ENCODE measurements at places on chromosomes 5 and 9.

DNA sequence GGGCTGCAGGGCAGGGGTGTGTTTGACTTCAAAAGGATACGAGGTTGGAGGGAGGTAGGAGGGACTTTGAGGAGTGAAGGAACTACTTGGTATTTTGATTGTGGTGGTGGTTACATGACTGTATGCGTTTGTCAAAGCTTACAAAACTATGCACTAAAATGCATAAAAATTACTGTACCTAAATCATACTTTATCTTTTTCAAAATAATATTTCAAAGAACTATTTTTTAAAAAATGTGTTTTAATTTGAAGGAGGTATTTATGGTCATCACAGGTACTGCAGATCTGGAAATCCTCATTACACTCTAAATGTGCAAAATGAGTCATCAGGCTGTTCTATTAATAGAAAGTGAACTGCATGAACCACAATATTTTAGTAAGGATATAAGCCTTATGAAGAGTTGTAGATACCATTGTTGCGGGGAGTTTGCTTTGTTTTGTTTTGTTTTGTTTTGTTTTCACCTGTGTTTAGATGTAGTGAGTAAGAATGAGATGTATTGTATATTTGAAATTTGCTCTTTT lies 116.9 kb downstream of the ARRDC3 start:
- ATAC-seq, result peak; percentile 71

DNA sequence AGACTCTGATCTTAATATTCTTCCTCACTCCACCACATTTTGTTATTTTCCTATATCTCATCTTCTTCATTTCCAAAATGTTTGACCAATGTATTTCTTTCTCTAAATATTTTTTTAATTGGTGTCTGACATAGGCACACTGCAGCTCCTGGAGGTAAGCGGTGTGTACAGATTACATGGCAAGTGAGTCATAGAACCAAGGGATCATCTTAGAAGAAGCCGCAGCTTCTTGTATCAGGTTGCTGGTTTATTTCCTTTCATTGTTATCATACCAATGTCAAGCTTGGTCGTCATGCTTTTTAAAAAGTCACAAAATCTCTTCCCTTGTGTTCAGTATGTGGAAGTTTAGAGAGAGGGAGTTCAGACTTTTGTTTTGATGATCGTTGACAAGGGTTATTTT lies 526.1 kb upstream of the CDH18 start:
- no peak for ATAC-seq

DNA sequence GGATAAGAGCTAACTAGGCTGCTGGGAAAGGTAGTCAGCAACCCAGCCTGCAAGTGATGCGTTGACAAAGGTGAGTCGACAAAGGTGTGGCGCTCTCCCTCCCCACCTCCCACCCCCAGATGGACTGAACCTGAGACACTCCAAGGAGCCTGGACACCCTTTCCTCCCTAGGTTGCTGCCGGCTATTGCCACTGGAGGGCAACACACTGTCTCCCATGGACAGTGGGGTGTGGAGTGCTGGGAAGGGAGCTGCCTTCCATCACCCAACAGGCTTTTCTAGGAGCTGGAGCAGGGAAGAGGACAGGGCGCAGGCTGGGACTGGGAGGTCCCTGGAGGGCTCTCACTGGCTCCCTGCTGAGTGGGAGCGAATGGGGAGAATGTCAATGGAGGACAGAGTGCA lies 75.4 kb upstream of the ARAP3 start:
- no peak for ATAC-seq

DNA sequence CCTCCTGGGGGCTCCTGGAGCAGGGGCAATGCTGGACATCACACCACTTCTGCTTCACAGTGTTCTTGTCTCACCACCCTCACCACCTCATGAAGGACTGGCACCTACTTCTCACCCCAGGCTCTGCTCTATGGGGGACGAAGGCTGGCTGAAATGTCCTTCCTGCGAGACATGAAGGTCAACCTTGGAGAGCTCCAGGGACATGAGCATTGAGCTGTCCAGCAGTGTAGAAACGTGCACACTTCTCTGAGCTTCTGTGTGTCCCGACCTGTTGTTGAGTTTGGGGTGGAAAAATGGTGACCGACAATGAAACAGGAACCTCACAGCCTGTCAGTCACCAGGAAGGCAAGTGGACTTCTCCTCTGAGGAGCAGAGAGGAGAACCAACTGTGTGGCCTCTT lies 68.6 kb upstream of the ADAMTS16 start:
- no peak for ATAC-seq

DNA sequence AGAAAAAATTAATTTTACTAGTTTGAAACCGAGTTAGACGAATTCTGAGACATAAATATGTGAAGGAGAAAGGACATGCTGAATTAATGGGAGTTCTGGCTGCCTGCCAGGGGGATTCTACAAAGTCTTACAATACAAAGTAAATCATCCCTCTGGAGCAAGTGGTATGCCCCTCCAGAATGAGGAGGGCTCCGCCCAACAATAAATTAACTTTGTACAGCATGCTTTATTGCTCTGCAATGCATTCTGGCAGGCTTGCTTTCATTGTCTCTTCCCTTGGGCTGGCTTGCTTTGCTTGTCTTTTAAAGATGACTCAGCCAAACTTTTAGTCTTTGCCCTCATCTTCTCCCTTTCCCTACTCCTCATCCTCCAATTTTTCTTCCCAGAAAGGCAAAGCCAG lies 11.7 kb upstream of the PCDHB1 start:
- ATAC-seq, result no peak

GRCh38 chr9:105026451-105026850 lies 98.5 kb upstream of the ABCA1 start:
- ATAC-seq, result no peak

DNA sequence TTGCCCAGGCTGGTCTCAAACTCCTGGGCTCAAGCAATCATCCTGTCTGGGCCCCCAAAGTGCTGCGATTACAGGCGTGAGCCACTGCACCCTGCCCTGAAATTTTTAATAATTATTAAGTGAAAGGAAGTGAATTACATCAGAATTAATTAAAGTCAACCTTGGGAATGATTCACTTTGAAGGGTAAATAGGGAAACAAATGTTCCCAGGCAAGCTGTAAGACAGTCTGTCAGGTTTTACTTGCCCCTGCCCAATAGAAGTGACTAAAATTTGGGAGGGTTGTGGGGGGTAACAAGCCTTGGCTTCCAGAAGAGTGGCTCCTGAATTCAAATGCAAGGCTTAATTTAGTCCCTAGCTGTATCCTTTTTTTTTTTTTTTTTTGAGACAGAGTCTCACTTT lies 1.3 kb upstream of the LIX1 start:
- ATAC-seq, result no peak

DNA sequence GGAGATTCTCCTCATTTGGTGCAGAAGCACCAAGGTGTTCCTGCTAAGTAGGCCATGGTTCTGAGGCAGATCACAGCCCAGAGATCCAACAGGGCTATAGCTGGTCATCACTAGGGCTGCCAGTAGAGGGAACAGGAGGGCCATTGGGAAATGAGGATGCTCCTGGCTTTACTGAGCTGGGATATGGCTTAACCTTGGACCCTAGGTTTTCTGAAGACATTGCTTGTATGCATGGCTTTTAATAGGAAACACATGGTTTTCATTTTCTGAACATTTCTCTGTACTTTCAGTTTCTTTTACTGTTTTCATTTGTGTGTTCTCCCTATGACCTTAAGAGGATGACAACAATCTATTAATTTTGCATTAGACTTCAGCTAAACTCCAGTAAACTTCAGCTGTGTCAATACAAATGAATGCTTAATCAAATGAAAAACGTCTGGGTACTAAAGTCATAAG lies at the start of gene IFNW1:
TSS of gene IFNW1 (minus strand) at position 406 of the 456 bp plus-strand sequence. CDS start at position 144, 262 bp downstream.
- no peak for ATAC-seq

GRCh38 chr5:103668281-103668680 lies 105.7 kb upstream of the NUDT12 start:
- ATAC-seq, result no peak

DNA sequence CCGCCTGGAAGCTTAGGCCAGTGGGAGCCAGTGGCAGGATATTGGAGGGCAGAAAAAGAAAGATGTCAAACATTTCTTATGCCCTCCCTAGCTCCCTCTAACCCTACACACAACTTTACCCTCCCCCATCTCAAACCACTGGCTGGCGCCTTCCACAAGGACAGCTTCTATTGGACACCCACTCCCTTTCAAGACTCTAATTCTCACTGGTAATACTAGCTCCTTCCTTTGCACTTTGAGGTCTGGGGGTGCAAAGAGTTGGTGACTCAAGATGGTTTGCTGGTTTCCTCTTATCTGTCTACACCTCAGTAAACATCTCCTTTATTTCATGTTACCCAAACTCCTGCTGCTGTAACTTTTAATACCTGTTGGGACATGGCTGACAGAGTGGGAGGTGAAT lies 11.6 kb upstream of the ITGA1 start:
- peak; percentile 46 for ATAC-seq

GRCh38 chr9:131105952-131106351 lies 9.6 kb downstream of the AIF1L start:
- no peak for ATAC-seq

GRCh38 chr9:89675058-89675742 lies 70.4 kb downstream of the GADD45G start:
- ATAC-seq, result peak; percentile 64

GRCh38 chr5:62506659-62507460 lies 71.8 kb upstream of the LRRC70 start:
- no peak for ATAC-seq

DNA sequence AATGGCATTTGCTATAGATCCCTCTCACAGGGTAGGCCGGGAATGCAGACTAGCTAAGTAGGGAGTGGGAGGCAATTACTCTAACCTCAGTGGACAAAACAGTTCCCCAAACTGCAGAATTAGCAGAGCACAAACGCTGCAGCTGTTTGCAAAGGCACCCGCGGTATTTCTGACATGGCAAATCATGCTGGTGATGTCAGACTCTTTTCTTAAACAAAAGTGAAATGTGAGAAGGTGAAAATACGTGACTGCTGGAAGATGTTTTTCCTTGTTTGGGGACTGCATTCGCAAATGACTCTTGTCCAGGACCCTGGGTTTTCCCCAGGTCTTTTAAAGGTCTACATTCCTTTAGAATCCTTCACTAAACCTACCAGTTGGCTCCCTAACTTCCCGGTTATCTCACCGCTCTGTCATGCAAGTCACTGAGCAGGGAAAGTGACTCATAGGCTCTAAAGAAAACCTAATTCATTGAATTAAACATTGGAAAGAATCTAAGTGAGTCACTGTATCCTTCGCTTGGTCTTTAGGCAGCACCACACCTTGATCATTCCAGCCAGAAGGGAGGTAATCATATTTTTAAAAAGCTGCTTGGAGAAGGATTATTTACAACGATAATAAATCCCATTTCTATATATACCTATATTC lies 91.5 kb upstream of the DNAH5 start:
- ATAC-seq, result peak; percentile 90

DNA sequence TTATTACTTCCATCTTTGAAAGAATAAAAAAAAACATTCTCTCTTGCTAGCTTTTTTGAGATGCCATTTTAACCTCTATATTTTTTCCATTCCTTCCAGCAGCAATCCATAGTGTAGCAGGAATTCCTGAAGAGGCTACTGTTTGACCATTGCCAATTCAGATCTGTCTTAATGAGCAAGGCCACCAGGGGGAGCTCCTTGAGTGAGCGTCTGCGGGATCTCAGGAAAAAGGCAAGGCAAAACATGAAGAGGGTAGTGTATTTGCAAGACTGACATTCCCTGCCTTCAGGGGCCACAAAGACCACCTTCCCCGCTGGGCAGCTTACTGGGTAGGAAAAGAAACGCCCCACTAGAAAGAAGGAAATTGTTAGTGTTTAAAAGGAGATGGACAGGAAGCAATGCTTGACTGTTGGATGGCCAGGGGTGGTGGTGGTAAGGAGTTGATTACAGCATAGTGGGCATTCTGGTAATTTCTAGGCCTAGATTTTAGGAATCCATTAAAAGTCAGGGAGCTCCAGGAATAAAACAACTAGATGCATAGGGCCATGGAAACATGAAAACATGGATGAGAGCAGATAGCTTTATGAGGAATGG lies 206.6 kb upstream of the HAPLN1 start:
- no peak for ATAC-seq

DNA sequence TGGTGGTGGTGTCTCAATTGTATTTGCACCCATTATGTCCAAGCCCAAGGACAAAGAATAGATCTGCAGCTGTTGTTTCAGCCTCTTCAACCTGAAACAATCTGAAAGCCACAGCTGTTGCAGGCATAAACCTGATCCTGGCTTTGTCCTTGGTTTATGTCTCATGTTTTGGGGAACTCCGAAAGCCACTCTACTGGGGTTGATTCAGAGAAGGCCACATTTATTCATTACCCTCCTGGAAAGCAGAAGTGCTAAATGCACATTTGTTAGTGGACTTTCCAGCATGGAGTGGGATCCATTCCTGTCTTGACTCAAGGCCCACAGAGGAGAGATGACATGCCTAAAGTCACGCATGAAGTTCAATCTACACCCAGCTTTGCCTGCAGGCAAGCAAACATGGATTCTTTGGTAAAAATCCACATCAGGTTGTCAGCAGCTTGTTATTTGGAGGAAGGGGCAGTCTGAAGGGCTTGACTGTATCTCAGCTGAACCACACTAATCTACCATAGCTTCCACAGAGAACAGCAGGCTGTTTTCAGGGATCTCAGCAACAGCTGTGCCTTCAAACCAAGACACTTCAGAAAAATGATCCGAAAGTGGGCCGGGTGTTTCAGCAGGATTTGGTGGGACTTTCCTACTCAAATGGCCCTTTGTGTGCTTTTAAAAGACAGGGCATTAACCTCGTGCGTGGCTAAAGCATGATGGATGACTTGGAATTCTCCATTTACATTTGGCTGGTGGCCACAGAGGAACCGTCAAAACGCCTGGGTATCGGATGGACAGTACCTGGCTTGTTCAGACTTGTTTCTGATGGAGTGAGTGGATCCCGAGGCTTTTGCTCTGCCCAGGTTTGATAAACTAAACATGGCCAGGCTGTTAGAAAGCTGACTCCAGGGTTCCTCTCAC lies 36.2 kb upstream of the ADAM19 start:
- ATAC-seq, result peak; percentile 16

DNA sequence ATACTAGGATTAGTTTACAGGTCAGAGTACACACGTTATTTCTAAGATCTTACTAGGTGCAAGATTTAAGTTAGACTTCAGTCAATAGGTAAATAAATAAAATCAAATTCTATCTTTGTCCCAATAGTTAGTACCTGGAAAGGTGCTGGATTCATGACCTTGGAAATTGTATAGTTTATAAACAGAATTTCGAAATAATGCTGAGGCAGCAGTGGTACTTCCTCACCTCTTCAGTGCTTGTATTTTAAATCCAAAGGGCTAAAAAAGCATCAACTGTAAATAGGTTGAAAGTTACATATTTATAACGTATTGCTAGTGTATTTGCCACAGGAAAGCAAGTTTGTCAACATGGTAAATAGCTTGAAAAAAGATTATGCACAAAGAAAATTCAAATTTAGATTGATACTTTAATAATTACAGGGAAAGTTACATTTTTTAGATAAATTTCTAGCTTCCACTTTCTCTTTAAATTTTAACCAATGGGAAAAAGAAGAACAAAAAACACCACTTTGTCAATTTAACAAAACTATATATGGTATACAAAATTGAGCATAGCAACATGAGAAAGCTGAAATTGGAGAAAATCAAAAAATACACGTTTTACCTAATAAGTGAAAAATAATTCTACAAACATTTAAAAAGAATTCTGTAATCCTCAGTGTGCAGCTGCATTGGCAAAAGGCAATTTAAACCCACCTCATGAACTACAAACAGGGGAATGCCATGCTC lies 46.5 kb downstream of the NR3C1 start:
- ATAC-seq, result no peak

Measured in gastroesophageal sphincter (tissue), 4 donors.